ENCODE measurements at places on chromosomes 3 and 15. TPM values are rescaled to one million over a fixed set of nuclear protein-coding genes. Genes with fewer than 3 reads are reported as not detected.

ADAMTS9 gene
- total RNA-seq = not detected

SETMAR gene
- total RNA-seq = 10.2 TPM

FBXO40 gene
- total RNA-seq = not detected

IL20RB gene
- 2.1 TPM for total RNA-seq

AGBL1 gene
- not detected for total RNA-seq

CLEC3B gene
- 0.29 TPM for total RNA-seq

MNS1 gene
- total RNA-seq = 0.23 TPM

MME gene
- total RNA-seq = not detected

GAP43 gene
- total RNA-seq = not detected

PXYLP1 gene
- total RNA-seq = 16.5 TPM

VEPH1 gene
- not detected for total RNA-seq

ECE2 gene
- total RNA-seq = not detected

IGDCC3 gene
- not detected for total RNA-seq

LAMB2 gene
- 0.29 TPM for total RNA-seq

CPNE9 gene
- total RNA-seq = not detected
